ENCODE measurements at places on chromosomes 4 and X.

DNA sequence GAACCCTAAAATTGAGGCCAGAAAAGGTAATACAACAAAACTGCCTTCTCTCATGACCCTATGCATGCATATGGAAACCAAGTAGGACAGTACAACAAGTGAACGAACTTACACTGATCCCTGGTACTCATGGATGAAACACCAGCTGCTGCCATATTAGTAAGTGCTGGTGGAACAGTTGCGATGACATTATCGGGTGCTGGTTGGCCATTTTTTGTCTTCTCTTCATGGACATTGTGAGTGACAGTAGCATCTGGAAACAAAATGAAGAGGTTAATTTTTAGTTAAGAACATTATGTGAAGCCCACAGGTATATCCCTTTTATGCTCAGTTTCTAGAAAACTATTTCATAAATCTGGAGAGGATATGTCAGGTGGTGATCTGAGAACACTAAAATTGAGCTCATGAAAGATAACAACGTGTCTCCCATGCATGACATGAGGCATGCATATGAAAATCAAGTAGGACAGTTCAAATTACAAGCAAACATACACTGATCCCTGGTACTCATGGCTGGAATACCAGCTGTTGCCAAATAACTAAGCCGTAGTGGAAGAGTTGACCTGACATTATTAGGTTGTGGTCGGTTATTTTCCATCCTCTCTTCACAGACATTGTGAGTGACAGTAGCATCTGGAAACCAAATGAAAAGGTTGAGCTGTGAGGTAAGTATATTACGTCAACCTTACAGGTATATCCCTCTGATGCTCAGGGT, 74.2 kb upstream of the CT45A1 start:
- DNase-seq = no peak

DNA sequence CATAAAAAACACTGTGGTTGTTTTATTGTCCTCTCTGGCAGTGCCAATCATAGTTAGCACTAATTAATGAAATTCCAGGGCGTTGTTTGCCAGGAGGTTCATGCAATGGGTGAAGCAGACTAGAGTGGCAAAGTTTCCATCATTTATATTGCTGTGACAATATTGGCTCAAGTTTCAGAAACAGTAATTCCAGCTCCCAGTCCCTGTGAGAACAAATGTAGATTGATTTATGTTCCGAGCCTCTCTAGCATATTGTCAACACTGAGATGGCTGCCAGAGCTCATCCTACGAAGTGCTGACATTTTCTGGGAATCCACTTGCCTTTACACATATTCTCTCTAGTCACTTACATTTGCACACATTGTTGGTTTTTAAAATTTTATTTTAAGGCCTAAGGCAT, 440.0 kb upstream of the IGFBP7 start:
- DNase-seq = no peak

DNA sequence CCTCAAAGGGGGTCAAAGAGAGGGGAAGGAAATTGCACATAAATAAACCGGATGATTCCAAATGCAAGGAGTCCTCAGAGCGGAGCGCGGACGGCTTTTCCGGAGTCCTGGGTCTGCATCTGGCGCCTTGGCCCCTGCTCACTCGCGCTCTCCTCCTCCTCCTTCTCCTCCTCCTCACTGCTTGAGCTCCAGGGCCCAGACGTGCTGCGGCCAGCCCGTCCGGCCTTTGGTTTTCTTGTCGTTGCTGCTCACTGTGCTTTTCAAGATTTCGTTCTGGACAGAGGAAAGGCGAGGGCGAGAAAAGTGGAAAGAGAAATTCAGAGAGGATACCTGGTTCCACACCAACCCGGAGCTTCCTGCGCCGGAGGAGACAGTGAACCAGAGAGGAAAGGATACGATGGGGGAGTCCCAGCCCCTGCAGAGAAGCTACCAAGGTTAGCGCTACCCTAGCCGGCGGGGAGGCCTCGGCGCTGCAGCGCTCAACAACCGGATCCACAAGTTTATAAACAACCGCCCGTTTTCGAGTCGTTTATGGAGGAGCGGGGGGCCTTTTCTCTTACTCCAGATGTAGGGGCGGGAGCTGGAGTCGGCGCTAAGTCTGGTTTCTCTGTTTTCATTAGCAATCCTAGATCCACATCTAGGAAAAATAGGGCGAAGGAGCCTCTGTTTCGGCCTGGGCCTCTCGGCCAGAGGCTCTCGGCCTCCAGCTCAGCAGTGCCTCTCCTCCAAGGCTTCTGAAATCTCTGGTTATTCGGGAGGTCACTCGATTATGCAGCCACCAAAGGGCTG, 2.7 kb downstream of the HAND2 start:
- DNase-seq = no peak

GRCh38 chr4:128287141-128287870, at the start of gene PGRMC2:
TSS of gene PGRMC2 (minus strand) at chr4:128287813. CDS start at chr4:128287790, 23 bp downstream.
- no peak for DNase-seq

- peak; percentile 9 for DNase-seq
Measured at GRCh38 chr4:127479031-127479622, 153.6 kb upstream of the INTU start.

DNA sequence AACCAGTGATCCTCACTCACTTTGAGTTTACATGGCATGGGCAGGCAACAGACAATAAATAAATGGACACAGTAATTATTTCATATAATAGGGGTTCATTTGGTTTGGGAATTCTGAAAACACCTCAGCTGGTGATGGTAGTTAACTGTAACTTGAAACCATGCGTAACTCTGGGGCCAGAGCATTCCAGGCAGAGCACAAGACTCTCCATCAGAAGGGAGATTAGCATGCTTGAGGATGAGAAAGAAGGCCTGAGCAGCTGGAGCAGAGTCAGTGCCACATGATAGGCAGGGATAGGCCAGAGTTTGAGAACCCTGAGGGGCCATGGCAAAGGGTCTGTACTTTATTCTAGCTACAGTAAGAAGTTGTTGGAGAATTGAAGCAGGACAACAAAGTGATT, 56.3 kb upstream of the CXCL8 start:
- DNase-seq = no peak

GRCh38 chr4:141501931-141502330, 134.5 kb upstream of the IL15 start:
- DNase-seq = no peak

GRCh38 chr4:87853108-87853507, 20.3 kb downstream of the MEPE start:
- DNase-seq = peak; percentile 13

DNA sequence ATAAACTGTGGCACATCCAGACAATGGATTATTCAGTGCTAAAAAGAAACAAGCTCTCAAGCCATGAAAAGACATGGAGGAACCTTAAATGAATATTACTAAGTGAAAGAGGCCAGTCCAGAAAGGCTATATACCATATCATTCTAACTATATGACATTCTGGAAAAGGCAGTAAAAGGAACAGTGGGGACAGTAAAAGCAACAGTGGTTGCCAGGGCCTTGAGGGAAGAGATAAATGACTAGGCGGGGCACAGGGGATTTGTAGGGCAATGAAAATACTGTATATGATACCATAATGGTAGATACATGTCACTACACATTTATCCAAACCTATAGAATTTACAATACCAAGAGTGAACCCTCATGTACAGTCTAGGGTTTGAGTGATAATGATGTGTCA, 115.3 kb downstream of the ATP8A1 start:
- DNase-seq = no peak

DNA sequence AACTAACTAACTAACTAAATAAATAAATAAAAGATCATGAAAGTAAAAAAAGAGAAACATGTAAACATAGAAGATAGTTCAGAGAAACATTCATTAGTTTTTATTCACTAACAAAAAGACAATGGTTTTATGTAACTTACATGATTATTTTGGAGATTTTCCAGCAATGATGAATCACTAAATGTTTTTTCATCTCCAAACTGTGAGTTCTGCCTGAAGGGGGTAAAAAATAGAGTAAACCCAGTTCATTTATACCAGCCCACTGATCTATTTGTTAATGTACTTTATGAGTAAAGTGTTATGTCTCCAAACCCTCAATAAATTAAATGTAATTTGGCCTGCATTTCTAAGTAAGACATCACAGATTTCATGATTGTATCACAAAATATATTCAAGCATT, 101.1 kb downstream of the ATP8A1 start:
- DNase-seq = no peak

- DNase-seq = no peak
Measured at GRCh38 chr4:10107111-10108091, 9.2 kb downstream of the WDR1 start.

DNA sequence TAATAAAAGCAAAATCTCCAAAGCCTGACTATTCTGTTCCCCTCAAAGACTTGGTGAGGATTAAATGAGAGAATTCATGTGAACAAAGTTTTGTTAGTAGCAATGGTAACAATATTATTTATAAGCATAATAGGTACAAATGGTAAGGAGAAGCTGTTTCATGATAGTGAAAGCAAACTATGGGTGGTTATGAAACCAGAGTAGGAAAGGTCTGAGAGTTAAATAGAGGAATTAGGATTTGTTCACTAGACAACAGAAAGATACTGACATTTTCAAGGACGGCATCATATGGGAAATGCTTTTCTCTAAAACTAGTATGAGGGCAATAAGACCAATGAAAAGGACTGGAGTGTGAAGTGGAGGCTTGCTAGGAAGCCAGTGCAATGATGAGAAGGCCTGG, 128.6 kb upstream of the FTHL17 start:
- no peak for DNase-seq

DNA sequence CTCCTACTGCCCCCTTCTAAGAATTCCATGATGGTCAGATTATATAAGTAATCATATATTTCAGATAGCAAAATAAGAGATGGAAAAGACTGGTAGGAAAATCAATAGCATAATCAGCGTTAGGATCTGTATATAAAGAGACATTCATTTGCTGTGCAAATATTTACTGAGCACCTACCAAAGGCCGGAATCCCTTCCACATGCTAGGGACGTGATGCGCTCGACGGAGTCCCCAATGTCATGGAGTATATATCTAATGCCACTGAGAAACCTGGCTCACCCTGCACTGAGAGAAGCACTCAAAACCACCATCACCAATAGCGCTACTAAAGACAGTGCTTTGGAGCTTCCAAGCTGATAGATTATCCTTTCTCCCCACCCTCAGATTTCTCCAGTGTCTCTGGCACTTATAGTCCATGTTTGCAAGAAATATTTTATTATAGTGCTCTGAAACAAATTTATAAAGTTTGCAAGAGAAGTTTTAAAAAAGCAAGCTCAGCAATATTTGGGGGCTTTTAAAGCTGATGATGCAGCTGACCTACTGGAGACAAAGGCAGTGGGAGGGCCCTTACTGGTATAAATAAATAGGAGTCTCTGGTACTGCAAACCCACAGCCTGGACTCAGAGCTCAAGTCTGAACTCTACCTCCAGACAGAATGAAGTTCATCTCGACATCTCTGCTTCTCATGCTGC, at the start of gene CXCL13:
Gene CXCL13, plus strand, starts transcription at position 611 of the 693 bp plus-strand sequence. Its CDS starts 46 bp downstream, at position 657.
- DNase-seq = no peak

GRCh38 chrX:119251386-119251785, 15.3 kb downstream of the PGRMC1 start:
- DNase-seq = no peak

- peak; percentile 88 for DNase-seq
Measured at GRCh38 chrX:2707334-2707760, 16.3 kb downstream of the CD99 start.

GRCh38 chrX:19735244-19735643, 152.2 kb downstream of the SH3KBP1 start:
- DNase-seq = no peak

DNA sequence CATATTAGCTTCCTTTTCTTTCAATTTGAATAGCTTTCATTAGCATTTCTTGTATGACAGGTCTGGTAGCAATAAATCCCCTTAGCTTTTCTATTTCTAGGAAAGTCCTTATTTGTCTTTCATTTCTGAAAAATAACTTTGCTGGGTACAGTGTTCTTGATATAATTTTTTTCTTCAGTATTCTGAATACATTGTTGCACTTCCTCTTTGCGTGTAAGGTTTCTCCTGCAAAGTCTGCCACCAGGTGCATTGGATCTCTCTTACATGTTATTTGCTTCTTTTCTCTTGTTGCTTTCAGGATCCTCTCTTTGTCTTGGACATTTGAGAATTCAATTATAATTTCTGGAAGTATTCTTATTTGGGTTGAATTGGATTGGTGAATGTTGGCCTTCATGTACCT, 663.7 kb downstream of the GRXCR1 start:
- DNase-seq = no peak

DNA sequence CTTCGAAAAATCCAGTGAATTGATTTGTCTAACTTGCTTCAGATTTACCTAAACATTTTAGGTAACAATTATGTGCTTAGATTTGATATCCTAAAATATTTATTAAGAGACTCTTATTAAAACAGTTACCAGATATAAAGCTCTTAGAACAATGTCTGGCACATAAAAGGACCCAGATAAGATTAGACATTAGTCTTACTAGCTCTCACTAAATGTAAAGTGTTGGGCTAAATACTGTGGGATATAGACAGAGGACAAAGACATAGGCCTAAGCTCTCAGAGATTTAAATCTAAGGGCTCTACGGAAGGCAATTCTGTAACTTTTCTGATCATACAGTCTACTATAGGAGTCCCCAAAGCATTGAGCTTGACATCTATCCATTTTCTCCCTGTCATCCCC, 94.4 kb upstream of the TRPC3 start:
- no peak for DNase-seq

- no peak for DNase-seq
Measured at GRCh38 chr4:84901173-84901572, 65.3 kb downstream of the WDFY3 start.

GRCh38 chrX:47145395-47146120, 537 bp downstream of the RBM10 start:
- no peak for DNase-seq

DNA sequence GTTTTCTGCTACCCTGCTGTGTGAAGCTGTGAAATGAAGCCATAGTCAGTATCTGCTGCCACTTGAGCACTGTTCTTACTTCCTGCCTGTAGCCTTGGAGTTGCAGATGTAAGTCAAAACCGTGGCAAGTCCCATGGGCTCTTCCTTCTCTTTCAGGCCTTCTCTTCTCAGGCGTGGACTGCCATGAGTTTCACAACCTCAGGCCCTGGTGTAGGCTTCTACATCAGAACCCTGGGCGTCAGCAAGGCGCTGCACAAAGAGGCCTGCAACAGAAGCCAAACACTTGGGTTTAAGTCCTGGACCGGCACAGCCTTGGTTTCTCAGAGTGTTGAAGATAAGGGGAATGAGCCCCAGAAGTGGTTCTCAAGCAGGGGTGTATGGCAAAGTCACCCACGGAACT, 2.5 kb downstream of the ZNF518B start:
- DNase-seq = no peak

DNA sequence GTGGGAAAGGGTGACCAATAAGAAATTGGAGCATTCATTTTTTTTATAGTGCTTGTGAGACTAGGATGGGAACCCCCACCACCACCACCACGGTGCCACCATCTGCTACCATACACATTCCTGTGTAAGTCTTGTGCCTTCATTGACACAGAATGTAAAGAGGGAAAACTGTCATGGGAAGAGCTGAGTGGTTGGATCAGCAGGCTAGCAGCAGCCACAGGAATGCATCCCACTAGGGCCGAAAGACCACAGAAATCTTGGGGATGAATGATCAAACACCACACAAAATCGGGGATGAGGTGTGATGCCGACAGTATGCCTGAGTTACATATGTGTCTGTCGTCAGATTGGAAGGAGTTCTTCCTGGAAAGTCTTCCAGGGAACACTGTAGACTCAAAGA, 69.2 kb downstream of the SRPX start:
- DNase-seq = no peak
